Right hindlimb (tissue), 1 donor: ENCODE measurements at places on chromosomes 3 and 15.

DNA sequence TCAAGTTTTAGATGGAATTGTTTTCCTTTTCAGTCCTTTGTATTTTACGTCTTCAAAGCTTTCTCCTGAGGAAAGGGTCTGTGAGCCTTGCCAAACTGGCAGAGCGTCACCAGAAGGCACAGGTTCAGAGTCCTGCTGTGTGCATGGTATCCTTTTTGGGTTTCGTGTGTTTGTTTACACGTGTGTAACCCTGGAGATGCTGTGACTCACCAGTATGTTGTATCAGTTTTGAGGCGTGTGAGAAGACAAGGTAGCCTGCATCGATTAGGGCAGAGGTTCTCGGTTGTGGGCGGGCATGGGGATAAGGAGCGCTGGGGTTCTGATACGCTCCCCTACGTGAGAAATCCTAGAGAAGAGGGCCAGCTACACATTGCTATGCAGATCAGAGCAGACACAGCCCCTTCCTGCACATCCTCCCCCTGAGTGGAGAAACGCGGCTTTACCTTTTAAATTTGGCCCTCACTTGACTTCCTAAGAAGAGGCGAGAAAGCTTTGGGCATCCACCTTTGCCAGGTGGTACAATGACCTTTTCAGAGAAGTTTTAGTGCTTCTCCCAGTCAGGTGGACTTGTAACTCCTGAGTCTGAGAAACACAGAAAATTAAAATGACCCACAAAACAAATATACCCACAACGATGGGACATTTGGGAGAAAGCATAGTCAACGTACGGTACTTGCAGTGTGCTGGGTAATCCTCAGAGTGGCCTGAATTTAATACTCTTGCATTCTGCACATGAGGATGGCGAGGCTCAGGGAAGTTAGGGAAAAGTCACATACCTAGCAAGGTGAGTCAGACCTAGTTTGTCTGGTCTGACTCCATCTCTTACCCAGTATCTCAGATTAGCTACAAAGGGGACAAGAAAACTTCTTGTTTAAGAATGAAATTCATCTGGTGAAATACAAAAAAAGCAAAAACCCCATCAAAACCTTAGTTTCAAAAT lies 38.1 kb downstream of the TRAK1 start:
- no peak for DNase-seq

- no peak for DNase-seq
Observed at GRCh38 chr3:114402838-114403237, 109.0 kb downstream of the TIGIT start.

GRCh38 chr3:39052583-39052982 lies 767 bp downstream of the WDR48 start:
- DNase-seq, result no peak

- no peak for DNase-seq
Observed at GRCh38 chr15:76289582-76289981, 21.7 kb downstream of the ETFA start.

- peak; percentile 77 for DNase-seq
Observed at GRCh38 chr15:99076555-99077308, 28.1 kb upstream of the SYNM start.

- no peak for DNase-seq
Observed at GRCh38 chr3:23629181-23629894, 176.4 kb upstream of the UBE2E1 start.

- no peak for DNase-seq
Observed at GRCh38 chr3:5016211-5017161, 37.2 kb downstream of the BHLHE40 start.

- DNase-seq, result no peak
Observed at GRCh38 chr3:133820889-133821675, 15.5 kb downstream of the SRPRB start.

DNA sequence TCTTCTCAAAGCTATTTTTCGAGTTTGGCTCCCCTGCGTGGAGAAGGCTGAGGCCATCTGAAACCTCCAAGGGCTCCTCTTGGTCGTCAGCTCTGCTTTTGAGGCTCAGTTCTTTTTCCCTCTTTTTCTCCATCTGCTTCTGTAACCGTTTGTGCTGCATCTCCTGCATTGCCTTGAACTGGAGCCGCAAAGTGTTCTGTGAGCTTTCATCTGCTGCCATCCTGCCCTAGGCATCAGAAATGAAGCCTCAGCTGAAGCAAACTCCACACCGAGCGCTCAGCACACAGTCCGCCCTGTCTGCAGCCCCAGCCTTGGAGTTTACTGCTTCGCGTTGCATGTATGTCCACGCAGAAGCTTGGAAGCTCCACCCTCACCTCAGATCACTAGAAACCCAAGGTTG lies 14.9 kb downstream of the CCDC13 start:
- DNase-seq, result no peak

- DNase-seq, result no peak
Observed at GRCh38 chr15:40244961-40245523, 6.2 kb downstream of the PAK6 start.

- DNase-seq, result no peak
Observed at GRCh38 chr15:93835344-93835743, 396.0 kb upstream of the MCTP2 start.

GRCh38 chr15:35397027-35397426 lies 148.9 kb downstream of the DPH6 start:
- no peak for DNase-seq

- DNase-seq, result no peak
Observed at GRCh38 chr3:137987723-137988122, 22.2 kb upstream of the CLDN18 start.

- DNase-seq, result no peak
Observed at GRCh38 chr15:56973463-56973862, 55.0 kb downstream of the TCF12 start.

GRCh38 chr3:134992586-134992985 lies 197.5 kb downstream of the EPHB1 start:
- DNase-seq, result no peak

- DNase-seq, result peak; percentile 11
Observed at GRCh38 chr3:66404903-66405700, 95.7 kb downstream of the LRIG1 start.

GRCh38 chr3:82000350-82000749 lies 238.9 kb upstream of the GBE1 start:
- no peak for DNase-seq

DNA sequence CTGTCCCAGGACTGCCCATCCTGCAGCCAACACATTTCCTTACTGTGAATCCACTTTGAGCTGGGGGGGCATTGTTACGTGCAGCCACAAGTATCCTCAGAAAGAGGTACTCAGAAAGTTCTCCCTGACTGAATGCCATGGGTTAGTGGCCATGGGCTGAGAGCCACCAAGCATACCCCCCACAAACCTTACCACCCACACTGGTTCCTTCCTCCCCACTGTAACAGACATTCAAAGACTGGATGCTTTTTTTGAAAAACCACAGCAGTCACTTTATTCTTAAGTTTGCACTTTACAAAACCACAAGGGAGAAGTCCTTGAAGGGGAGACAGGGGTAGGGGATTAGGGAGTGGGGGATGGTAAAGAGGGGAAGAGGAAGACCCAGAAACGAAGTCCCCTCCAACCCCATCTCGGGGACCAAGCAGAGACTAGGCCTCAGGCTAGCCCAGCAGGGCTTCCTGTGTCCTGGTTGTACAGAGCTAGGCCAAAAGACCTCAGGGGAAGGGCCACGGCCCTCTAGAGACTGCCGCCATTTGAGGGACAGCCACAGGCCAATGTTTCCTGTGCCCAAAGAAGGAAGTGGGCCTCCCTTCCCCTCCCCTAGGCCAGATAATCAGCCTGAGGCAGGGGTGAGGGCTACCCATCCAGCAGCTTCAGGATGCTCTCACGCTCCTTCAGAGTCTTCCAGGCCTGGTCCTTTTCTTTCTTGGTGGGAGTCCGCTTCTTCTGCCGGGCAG lies 10.1 kb upstream of the CAMK1 start:
- DNase-seq, result no peak

GRCh38 chr3:55601366-55602080 lies 114.4 kb upstream of the WNT5A start:
- DNase-seq, result no peak

DNA sequence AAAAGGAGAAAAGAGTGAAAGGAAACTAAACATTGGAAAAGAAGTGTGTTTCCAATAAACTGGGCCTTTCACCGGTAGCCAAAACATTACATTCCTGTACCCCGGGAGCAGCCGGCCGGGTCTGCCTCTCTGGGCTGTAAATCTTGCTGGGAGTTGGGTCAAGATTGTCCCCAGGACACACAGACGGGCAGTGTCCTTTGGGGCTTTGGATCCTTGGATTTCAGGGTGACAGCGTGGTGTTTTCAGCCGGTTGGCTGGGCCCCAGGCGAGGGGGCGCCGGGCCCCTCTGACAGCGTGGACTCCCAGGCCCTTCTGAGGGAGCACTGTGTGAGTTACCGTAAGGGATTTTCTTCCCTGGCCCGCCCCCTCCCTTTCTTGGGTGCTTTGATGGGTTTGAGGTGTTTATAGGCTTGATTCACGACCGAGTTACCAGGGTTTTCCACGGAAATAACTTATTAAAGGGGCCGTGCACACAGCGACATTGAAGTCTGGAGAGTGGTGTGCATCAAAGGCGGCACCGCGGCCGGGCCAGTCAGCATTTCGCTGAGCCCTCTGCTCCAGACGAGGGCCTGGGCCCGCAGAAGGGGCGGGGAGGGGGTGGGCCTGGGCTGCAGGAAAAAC lies 27.4 kb downstream of the SMAD6 start:
- peak; percentile 81 for DNase-seq

DNA sequence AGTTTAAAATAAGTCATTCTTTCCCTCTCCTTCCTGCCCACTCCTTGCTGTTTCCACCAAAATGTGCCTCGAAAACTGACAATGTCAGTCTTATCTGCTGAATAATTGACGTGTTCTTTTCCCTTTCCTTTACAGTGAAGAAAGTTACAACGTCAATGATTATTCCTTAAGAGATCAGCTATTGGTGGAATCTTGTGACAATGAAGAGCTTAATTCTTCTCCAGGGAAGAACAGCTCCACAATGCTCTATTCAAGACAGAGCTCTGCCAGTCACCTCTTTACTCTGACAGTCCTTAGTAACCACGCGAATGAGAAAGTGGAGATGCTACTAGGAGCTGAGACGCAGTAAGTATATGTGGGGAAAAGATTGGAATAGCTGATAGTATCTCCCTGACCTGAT lies 84.1 kb downstream of the DHX36 start:
- no peak for DNase-seq

GRCh38 chr15:65653801-65654521 lies 32.2 kb downstream of the SLC24A1 start:
- no peak for DNase-seq

GRCh38 chr3:88767746-88768145 lies 339.7 kb upstream of the EPHA3 start:
- no peak for DNase-seq

GRCh38 chr15:39591896-39592315 lies 11.0 kb downstream of the THBS1 start:
- no peak for DNase-seq
